ENCODE measurements at places on chromosomes 6 and 20.

- DNase-seq, result no peak
These were observed 5.6 kb upstream of the APMAP start for GRCh38 chr20:24998121-24998520.

GRCh38 chr20:45968801-45969711, 2.9 kb downstream of the ZNF335 start:
- DNase-seq, result no peak

GRCh38 chr6:84847390-84848160, 83.2 kb upstream of the TBX18 start:
- DNase-seq, result no peak

GRCh38 chr6:161745594-161746141, 471.8 kb upstream of the AGPAT4 start:
- no peak for DNase-seq

DNA sequence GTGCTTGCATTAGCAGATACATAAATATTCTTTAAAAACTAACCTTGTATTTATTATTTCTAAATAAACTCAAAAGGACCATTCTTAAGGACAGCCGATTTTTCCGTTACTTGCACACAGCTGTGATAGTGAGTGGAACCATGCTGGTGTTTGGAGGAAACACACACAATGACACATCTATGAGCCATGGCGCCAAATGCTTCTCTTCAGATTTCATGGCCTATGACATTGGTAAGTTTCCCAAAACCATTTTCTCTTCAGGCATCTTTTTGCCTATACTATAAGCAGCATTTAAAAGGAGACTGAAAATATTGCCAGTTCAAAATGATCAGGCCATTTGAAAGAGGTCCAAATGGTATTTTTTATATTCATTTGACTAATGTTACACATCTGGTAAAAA, 92.3 kb downstream of the ATRN start:
- no peak for DNase-seq

DNA sequence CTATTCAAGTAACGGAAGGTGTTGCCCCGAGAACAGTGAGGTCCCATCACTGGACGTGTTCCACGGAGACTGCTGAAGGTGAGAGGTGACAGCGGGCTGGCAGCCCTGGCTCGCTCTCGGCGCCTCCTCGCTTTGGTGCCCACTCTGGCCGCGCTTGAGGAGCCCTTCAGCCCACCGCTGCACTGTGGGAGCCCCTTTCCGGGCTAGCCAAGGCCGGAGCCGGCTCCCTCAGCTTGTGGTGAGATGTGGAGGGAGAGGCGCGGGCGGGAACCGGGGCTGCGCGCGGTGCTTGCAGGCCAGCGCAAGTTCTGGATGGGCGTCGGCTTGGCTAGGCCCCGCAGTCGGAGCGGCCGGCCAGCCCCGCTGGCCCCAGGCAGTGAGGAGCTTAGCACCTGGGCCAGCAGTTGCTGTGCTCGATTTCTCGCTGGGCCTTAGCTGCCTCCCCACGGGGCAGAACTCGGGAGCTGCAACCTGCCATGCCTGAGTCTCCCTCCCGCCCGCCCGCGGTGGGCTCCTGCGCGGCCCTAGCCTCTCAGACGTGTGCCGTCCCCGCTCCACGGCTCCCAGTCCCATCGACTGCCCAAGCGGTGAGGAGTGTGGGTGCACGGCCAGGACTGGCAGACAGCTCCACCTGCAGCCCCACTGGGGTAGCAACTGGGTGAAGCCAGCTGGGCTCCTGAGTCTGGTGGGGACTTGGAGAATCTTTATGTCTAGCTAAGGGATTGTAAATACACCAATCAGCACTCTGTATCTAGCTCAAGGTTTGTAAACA, 77.6 kb downstream of the RNF182 start:
- no peak for DNase-seq

- no peak for DNase-seq
These were observed at the start of gene SPDEF for GRCh38 chr6:34556031-34556471. Gene SPDEF (minus strand): TSS chr6:34556329. CDS start chr6:34544455, 11,874 bp downstream.
